Activated CD4-positive, alpha-beta T cell treated with anti-CD3 and anti-CD28 coated beads for 4 hours (primary cell): ENCODE measurements at places on chromosomes 13 and 19.

GRCh38 chr19:4878491-4878968 is 11.1 kb upstream of the PLIN3 start:
- DNase-seq = no peak

GRCh38 chr13:92362717-92363116 is 863.9 kb upstream of the GPC6 start:
- DNase-seq = no peak

GRCh38 chr19:18478545-18479311 is 40.8 kb upstream of the ISYNA1 start:
- DNase-seq = peak; percentile 28

DNA sequence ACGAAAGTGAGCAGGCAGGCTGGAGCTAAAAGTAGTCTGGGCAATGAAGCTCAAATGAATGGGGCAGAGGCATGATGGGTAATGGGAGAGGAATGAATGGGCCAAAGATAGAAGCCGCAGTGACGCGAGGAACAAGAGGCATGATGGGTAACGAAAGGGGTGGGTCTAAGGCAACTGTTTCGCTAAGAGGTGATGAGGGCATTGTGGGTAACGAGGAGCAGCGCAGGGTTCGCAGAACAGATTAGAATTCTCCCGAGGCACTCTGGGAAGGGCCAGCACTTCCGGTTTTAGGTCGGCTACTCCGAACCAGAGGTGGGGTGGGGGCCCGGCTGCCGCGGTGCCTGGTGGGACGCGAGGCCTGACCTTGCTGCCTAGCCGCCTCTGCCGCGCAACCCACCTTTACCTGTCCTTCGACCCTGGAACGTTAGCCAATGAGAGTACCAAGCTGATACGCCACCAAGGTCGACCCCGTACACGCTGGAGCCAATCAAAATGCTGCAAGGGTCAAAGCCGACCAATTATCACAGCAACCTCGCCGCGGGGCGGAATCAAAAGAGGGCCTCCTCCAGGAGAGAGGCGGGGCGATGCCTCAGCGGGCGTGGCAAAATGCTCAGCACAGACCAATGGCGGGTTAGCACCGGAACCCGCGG is 563 bp upstream of the TOMM40 start:
- no peak for DNase-seq

DNA sequence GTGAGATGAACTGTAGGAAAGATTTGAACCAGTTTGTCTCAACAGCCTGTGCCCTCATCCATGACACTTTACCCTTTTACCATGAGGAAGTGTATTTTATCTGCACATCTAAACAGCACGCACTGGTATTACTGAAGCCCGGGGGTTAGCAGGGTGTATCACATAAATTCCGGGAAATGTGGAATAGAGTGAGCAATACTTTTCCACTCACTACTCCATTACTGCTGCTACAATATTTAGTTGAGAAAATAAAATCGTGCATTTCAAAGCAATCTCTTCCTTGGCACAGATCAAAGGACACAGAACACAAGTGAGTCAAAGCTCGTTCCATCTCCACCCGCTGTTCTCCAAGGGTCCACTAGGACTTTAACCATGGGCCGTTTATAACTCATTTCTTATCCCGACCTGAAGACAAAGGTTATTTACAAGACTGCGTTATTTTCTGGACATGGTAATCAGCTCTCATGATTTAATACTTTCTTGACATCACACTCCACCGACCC is 35.2 kb downstream of the STK24 start:
- DNase-seq = no peak

- peak; percentile 29 for DNase-seq
These were observed 115.1 kb upstream of the CACNA1A start for GRCh38 chr19:13621413-13621812.

- DNase-seq = no peak
These were observed 349.0 kb downstream of the EFNB2 start for GRCh38 chr13:106186366-106187030.

- no peak for DNase-seq
These were observed 65.0 kb downstream of the FGF9 start for GRCh38 chr13:21735701-21736401.

DNA sequence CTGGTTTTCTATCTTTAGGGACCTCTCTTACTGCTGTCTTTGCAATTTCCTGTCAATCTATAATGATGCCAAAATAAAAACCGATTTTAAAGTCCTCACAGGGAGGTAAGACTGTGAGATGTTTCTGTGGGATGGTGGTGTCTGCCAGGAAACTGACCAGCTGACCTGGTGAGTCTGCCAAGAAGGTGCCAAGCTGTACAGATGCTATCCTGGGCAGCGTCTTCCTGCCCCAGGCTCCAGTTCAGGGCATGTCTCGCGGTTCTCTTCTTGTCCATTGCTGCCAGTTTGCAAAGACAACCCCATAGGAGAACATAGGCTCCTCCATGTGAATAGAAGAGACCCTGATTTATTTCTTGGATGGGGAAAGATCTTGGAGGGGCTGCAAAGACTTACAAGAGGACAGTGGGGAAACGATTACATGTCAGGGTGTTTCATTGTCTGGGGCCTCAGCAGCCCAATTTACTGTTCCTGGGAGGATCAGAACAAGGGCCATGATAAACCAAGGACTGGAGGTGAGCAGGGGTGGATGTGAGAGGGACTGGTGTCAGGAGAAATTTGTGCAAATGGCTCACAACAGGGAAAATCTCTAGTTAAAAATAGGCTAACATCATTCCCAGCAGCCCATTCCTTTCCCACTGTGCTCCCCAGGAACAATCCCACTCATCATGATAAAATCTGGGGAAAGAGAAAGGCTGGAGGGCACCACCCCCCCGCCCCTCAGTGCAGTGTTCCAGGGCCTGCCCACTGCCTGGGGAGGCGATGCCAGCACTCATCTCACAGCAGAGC is 42.7 kb upstream of the VSTM2B start:
- DNase-seq = no peak

GRCh38 chr13:21434588-21434987 is 24.5 kb downstream of the ZDHHC20 start:
- no peak for DNase-seq

- no peak for DNase-seq
These were observed 19.9 kb downstream of the PPP5C start for GRCh38 chr19:46366620-46367292.
